Activated T-helper 17 cell treated with anti-CD3 and anti-CD28 coated beads, Interleukin-2, amount 50 U/mL, for 72 hours (primary cell): ENCODE measurements at places on chromosomes 16 and 17.
A peak's percentile ranks its signal among the peaks of the same experiment; 100 is the strongest.

DNA sequence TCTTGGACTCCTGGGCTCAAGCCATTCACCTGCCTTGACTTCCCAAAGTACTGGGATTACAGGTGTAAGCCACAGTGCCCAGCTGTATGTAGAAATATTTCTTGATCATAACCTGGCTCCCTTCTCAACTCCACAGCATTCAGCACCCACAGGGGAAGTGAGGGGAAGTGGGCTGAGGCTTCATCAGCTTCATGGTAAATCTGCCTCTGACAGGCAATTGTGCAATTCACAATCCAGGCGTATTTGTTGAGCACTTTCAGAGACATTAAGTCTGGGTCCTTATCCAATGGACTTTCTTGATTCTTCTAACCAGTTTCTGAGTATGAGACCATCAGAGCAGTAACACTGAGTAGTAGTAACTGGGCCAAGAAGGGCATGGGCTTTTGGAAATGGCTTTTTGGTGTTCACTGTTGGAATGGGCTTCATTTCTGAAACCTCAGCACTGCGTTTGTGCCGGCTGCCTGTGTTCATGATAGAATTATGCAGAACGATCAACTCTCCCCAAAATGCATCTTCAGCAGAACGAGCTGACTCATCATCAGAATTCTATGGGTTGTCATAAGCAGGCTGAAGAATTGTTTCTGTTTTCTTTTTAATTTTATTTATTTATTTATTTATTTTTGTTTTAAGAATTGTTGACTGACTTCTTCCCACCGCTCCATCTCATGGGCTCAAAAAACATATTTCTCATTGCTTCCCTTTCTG is 28.9 kb downstream of the FAM20A start:
- no peak for ATAC-seq

- ATAC-seq, result no peak
Measured at GRCh38 chr17:45129426-45129939, 2.8 kb downstream of the PLCD3 start.

DNA sequence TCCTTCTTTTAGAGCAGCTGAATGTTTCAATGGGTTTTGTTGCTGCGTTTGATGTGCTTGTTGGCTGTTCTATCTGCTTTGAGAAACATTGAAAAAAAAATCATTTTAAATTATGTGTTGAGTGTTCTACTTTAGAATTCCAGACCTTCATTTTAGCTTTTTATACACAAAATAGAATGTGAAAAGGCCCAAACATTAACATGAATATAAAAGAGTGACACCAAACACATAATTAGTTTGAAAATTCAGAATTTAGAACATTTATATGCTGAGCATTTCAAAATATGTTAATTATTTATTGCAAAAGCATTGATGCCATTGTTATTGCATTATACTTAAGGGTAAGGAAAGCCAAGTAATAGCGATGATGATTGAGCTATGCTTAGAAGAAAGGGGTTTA is 2.9 kb downstream of the NFAT5 start:
- ATAC-seq, result no peak

GRCh38 chr16:85984947-85985451 is 86.0 kb downstream of the IRF8 start:
- ATAC-seq, result no peak

GRCh38 chr16:27337024-27337423 is 23.2 kb downstream of the IL4R start:
- ATAC-seq, result no peak

- no peak for ATAC-seq
Measured at GRCh38 chr17:29744121-29744520, 121.4 kb upstream of the CORO6 start.

DNA sequence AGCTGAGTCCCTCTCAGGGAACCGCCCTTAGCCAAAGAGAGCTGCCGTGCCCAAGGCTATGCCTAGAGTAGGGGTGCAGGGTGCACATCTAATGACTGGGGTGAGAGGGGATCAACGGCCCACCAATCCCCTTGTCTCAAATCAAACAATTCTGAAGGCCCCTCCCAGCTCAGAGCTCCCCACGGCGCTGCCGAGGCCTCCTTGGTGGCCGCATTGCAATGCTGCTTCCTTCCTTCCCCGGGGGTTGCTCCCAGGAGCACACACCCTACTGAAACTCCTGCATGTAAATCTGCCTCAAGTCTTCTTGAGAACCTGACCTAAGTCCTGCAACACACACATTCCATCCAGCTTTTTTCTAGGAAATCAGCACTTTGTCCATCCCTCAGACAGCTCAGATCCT is 80.6 kb upstream of the RCVRN start:
- ATAC-seq, result no peak

DNA sequence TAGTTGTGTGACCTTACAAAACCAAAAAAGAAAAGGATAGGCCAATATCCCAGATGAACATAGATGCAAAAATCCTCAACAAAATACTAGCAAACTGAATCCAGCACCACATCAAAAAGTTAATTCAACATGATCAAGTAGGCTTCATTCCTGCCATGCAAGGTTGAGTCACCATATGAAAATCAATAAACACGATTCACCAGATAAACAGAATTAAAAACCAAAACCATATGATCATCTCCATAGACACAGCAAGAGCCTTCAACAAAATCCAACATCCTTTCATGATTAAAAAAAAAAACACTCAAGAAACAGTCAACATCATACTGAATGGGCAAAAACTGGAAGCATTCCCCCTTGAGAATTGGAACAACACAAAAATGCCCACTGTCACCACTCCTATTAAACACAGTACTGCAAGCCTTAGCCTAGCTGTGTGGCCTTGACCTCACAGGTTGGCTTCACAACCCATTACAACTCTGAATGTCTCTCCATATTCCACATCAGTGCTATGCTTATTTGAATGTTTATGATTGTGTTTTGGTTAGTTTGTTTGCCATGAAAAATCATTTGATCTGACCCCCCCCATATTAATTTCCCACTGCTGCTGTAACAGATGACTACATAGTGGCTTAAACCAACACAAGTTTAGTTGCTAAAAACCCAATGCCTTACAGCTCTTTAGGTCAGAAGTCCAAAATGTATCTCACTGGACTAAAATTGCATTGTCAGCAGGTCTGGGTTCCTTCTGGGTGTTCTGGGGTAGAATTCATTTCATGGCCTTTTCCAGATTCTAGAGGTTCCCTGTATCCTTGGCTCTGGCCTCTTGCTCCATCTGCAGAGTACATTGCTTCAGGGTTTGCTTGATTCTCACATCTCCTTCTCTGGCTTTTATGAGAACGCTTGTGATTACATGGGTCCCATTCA is 257.1 kb upstream of the DYNLRB2 start:
- no peak for ATAC-seq

GRCh38 chr17:74805591-74805991 is 29.4 kb upstream of the NAT9 start:
- no peak for ATAC-seq

DNA sequence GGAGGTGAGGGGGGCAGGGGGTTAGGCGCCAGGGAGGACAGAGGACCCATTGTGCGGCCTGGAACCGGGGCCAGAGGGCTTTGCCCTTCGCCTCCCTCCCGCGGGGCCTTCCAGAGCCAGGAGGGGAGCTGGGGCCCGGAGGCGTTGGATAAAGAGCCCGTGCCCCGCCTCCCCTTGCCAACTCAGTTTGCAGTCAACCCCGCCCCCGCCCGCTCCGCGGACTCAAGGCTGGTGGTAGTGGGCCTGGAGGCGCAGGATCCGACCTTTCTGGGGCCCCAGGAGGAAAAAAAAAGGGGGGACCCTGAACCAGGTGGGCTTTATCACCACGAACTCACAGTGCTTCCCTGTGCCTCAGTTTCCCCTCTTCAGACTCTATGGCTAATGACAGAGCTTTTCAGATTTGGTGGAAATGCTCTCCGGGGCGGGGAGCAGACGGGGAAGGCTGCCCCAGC is 2.0 kb upstream of the SPHK1 start:
- ATAC-seq, result no peak

DNA sequence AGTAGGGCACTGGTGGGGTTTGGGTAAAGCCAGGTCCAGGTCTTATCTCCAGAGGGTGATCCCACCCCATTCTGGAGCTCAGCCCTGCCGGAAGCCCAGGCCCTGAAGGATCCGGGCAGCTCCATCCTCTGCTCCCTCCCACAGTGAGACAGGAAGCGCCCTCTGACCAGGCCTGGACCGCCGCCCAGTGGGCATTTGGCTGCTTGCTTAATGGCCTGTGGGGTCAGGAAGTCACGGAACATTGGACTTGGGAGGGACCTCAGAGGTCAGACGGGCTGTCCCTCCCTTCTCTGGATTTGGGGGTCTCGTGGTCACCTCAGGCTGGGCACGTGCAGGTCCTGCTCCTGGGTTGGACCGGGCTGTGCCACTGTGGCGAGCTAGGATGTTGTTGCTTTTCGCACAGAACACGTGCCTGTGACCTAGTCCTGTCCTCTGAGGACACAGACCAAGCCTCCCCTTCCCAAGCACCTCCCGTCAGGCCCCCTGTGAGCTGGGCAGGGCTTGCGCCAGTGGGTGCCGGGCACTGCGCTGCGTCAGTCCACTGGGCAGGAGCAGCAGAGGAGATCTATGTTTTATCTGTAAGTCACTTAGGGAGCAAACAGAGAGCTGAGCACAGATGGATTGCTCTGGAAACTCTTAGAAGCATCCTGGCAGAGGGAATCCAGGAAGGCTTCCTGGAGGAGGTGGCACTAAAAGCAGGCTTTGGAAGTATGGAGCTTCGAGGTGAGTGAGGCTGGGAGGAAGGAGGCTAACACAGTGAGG is 49.4 kb upstream of the GSE1 start:
- ATAC-seq, result peak; percentile 3

DNA sequence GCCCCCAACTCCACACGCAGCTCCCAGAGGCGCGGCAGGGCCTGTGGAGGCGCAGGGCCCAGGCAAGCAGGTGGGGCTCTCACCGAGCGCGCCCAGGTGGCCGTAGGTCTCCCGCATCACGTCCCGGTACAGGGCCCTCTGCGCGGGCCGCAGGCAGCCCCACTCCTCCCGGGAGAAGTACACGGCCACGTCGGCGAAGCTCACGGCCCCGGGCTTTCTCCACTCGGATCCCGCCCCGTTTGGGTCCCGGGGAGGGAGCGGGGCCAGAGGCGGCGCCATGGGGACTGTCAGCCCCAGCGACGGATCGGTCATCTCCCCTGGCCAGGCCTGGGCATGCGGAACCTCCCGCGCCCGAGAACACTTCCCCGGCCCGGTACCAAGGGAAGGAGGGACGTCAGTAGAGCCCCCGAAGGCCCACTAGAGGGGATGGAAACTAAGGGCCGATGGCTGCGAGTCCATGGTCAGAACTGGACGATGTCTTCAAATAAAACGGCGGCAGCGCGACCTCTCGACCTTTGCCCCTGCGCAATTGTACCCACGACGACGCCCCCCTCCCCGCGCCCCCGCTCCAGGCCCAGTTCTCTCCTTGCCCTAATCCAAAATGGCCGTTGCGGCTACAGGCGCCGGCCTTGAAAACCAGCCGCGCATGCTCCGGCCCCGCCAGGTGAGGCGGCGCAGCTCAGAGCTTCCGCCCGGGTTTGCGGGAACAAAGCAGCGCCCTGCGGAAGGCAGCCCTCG is at the start of gene ZNF747:
ZNF747 (minus strand) TSS at position 491 of the 738 bp plus-strand sequence; CDS start at position 312, 179 bp downstream.
- peak; percentile 82 for ATAC-seq
